NCI-H1694 treated with DMSO at 0.1 percent for 48 hours (cell line): ENCODE measurements at places on chromosomes 5 and 9.
A peak's percentile ranks its signal among the peaks of the same experiment; 100 is the strongest.

GRCh38 chr9:92615790-92616189, 54.1 kb downstream of the IPPK start:
- no peak for DNase-seq

- DNase-seq: no peak
Measured at GRCh38 chr5:112784726-112785125, 47.0 kb downstream of the APC start.

- DNase-seq: no peak
Measured at GRCh38 chr9:131661568-131662288, 78.1 kb downstream of the RAPGEF1 start.

- peak; percentile 89 for DNase-seq
Measured at GRCh38 chr9:70418822-70419555, 4.5 kb upstream of the KLF9 start.

DNA sequence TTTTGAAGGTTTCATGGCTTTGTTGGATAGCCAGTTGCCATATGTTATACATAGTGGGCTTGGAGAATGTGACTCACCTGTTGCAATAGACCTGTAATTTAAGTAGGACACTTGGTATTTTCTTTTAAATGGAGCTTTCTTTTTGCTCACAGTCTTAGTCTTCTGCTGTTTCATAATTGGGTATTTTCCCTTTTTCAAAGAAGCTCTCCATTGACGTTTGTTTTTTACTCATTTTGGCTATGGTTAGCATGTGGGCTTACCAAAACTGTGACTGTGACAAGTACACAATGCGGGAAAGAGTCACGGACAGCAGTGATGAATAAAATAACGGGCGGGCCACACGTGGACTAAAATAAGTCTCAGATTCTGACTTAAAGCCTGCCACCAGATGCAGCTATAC, 23.2 kb upstream of the RNF20 start:
- no peak for DNase-seq

GRCh38 chr9:91948597-91949391, 1.2 kb downstream of the ROR2 start:
- no peak for DNase-seq

DNA sequence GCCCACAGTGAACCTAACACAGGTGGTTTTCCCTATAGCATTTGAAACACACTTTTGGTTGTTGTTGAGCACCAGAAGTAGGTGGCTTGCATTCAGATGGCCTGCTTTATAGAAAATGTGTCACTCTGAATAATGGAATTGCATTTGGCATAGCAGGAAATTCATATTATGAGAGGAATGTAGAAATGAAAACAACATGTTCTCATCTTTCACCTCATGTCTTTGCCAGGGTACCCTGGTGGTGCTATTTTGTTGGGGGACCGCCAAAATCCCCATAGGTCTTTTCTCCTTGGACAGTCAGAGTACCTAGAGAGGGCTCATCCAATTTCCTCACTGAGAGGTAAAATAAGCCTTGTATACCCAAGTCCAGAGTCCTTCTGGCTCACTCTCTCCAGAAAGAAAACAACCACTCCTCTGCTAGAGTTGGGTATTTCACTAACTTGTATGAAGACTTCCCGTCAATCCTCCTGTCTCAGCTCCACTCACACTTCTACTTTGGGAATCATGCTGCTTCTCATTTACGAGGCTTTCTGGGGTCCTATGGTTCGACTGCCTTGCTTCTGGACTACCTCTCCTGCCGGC, 67.4 kb downstream of the MRPS27 start:
- no peak for DNase-seq

- DNase-seq: peak; percentile 67
Measured at GRCh38 chr5:125411744-125412560, 665.5 kb upstream of the ZNF608 start.

DNA sequence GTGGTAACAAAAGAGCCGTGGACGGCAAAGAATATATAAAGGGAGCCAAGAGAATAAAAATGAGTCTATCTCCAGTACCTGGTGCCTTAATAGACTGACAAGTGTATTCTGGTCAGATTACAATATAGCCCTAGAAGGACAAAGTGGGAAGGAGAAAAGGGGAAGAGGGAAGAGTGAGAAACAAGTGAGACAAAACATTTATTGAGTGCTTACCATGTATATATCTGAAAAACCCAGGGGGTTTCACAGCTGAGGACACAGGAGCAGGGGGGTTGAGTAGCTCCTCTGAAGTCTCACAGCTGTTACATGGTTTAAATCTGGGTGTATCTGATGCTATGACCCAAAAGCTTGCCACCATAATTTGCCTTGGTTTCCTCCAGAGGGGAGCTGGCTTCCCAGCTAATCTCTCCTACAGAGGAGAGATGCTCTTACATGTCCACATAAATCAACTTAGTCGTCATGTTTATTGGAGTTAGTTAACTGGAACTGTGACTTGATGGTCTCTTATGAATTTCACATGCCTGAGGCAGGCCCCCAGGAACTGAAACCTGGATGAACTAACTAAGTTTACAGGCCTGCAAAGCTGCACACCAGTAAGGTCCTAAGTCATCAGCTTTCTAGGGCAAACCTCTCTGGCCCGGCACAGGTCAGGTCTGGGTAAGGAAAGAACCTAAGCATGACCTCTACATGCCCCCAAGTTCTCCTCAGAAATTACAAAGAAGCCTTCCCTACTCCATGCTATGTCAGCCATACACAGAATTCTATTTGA, 15.5 kb downstream of the SIL1 start:
- no peak for DNase-seq

DNA sequence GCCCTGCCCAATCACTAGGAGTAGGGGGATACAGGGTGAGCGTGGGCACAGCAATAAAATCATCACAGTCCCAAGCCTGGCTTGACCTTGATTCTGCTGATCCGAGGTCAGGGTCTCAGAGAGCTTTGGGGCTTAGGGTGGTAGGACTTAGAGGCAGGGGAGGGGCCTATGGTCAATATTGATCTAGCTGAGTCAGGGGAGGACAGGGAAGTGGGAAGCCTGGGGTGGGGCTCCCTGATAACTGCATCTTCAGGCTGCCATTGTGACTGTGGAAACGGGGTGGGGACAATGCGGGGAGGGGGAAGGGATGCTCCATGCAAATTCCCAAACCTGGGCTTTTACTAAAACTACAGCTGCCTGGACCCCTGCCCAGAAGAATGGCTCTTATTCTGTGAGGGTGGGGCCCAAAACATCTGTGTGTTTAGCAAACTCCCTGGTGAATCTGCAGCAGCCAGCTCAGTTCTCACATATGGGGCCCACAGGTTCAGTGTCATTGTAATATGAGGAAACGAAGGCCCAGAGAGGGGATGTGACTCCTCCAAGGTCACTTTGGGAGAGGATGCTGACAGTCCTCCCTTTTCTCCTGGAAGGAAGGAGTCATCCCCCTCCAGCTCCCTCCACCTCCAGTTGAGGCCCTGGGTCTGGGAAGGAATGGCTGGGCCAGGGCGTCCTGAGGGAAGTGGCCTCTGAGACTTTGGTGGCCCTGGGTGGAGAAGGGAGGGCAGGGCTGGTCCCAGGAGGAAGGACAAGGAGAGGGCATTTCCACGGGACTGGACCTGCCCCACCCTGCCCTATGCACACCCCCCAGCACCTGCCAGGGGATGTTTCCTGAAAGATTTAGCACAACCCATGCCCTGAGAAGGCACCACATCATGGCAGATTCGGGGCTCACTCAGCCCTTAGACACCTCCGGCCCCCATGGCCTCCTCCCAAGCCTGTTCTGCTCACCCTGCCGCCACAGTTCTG, 26.4 kb downstream of the SLC6A7 start:
- no peak for DNase-seq

DNA sequence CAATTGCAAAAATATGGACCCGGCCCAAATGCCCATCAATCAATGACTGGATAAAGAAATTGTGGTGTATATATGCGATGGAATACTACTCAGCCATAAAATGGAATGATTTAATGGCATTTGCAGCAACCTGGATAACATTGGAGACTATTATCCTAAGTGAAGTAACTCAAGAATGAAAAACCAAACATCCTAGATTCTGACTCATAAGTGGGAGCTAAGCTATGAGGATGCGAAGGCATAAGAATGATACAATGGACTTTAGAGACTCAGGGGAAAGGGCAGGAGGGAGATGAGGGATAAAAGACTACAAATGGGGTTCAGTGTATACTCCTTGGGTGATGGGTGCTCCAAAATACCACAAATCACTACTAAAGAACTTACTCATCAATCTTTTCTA, 247.6 kb upstream of the FBXL7 start:
- no peak for DNase-seq

GRCh38 chr9:132955123-132955522, 10.7 kb upstream of the TSC1 start:
- no peak for DNase-seq

- DNase-seq: no peak
Measured at GRCh38 chr9:22030101-22030598, 21.0 kb upstream of the CDKN2B start.

DNA sequence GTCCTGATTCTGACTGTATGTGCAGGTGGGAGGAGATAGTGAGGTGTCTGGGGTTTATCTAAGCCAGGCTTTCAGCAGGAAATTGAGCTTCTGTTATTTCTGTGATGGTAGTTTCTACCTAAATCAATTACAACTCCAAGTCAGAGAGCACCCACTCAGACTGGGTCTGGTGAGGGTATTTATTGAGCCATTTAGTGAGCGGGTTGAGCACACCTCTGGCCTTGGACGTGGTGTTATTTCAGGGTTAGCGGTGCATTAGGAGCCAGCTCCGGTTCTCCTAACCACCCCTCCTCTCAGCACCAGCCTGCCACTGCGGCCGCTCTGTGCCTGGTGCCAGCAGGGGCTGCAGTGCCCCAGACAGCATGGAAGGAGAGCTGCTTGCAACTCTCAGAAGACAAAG, 238.9 kb downstream of the CACNA1B start:
- DNase-seq: no peak

DNA sequence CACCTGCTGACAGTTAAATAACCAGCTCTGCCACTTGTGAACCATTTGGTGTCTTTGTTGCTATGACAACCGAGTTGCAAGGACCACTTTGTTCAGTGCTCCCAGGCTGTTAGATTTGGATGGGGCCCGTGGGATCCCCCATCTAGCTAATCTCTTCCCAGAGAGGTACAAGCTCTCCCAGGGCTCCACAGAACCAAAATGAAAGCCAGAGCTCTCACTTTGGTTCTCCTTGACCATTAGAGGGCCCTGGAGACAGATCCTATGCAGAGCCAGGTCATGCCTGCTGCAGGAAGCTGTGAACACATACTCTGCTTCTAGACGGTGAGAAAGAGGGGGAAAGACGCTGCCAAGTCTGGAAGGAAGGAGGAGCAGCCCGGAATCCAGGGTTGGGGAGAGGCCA, 224.6 kb downstream of the GABBR2 start:
- no peak for DNase-seq

GRCh38 chr5:176716320-176716719, 69.0 kb downstream of the TSPAN17 start:
- DNase-seq: no peak

DNA sequence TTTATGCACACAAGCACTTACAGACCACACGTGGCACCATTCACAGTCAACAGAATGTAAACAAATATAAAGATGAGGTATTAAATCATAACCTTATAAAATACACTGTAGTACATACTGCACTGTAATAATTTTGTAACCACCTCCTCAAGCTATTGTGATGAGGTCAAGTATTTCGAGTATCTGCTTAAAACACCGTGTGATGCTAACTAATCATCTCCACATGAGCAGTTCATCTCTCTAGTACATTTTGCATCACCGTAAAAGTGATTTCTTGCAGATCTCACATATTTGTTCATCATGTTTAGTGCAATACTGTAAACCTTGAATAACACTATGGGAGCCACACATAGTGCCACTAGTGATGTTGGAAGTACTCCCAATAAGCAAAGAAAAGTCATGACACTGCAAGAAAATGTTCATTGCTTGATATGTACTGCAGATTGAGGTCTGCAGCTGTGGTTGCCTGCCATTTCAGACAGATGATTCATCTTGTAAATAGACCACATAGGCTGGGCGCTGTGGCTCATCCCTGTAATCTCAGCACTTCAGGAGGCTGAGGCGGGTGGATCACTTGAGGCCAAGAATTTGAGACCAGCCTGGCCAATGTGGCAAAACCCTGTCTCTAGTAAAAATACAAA, 44.3 kb downstream of the FOXB2 start:
- DNase-seq: no peak

DNA sequence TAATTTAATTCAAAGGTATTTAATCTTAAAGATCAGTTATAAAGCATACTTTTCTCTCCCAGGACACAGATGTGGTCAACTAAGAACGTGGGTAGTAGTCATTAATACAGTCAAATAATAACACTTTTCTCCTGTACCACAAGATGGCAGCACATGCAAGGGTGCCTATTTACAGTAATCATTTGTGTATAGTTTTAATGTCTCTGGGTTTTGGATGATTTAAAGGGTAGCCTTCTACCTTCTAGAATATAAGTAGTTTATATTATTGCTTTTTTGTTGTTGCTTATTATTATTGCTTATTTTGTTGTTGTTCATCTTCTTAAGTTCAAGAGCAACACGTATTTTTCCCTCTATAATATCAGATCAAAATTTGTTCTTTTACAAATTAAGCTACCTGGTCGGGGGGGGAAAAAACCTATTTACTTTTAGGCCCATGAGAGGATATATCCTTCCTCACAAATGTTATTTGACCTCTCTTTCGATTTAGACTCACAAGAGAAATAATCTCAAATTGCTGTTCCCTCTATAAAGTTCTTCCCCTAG, 59.6 kb upstream of the SLC27A6 start:
- peak; percentile 48 for DNase-seq

DNA sequence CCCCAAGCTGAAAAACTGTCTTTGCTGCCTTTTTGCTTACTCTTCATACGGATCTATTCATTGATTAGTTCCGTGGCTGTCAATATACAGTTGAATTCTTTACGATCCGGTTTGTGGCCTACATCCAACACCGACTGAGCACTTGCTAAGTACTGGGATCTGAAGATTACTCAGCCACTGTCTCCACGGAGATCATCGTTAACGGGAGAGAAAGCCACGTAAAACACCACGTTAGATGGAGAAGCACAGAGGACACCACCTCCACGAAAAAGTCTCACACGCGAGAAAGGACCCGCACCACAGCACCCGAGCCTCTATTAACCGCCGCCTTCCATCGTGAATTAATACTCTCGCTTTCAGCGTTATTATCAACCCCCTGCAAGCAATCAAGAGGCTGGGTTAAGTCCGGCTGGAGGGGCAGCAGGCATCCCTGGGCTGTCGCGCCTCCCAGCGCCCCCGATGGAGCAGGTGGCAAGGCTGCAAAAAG, 650 bp downstream of the ELP1 start:
- no peak for DNase-seq

- no peak for DNase-seq
Measured at GRCh38 chr5:152503206-152503605, 98.1 kb upstream of the NMUR2 start.

GRCh38 chr5:168656633-168657032, 77.5 kb upstream of the PANK3 start:
- DNase-seq: no peak

DNA sequence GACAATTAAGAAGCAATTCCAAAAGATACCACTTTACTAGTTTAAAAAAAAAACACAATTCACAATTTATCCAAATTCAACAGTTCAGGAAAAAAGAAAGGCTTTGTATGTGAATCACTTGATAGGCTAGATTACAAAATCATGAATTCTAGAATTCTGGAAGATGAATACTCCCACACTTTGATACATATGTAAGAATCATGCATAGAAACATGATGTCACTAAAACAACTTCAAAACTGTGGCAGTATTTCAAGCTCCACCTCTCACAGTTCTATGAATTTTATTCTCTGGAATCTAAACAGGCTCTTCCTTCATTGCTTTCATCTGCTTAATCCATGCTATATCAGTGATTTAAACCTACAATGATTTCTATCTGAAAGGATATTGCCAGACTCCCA, 51.0 kb downstream of the GNAQ start:
- no peak for DNase-seq
